ENCODE measurements at places on chromosomes 7 and 10. TPM values are rescaled to one million over a fixed set of nuclear protein-coding genes. Genes with fewer than 3 reads are reported as not detected.

Gene EMX2
- 3.0 TPM for total RNA-seq

- H3K4me1 ChIP-seq = peaks cover 21% of the 10 kb centered on the region
- peaks cover 1% of the 10 kb centered on the region for H3K36me3 ChIP-seq
- DNase-seq = no peak
- no peak overlapping the region for H3K27ac ChIP-seq
Measured at GRCh38 chr10:126309228-126309883, 78.9 kb downstream of the ADAM12 start.

Gene SLC4A2
- total RNA-seq = 289 TPM

GRCh38 chr10:5917305-5917704 is 27.3 kb downstream of the FBH1 start:
- peaks cover 74% of the 10 kb centered on the region for H3K36me3 ChIP-seq
- no peaks in the 10 kb centered on the region for H3K4me1 ChIP-seq
- no peaks in the 10 kb centered on the region for H3K27me3 ChIP-seq
- DNase-seq = no peak
- H3K27ac ChIP-seq = no peak overlapping the region

Gene KIAA1217
- total RNA-seq = 2.8 TPM
